ENCODE measurements at places on chromosomes 4 and X.

- no peak for DNase-seq
Observed at GRCh38 chr4:41600243-41600912, 62.4 kb downstream of the LIMCH1 start.

GRCh38 chr4:10589799-10590198 lies 94.8 kb downstream of the CLNK start:
- no peak for DNase-seq

GRCh38 chrX:100674705-100675104 lies 30.7 kb downstream of the SRPX2 start:
- no peak for DNase-seq

DNA sequence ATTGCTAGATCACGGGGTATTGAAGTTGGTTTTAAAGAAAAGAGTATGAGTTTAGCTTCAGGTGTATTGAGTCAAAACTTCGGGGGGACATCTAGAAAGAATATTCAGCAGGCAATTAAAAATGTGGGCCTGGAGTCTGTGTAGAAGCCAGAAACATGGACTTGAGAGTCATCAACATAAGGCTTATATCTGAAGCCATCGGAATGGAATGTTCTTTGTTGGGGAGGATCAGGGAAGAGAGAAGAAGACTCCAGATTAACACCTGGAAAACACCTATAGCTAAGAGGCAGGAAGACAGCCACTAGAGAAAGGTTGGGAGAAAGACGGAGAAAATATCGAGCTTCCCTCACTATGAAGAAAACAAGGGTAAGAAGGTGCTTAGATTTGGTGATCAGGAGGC lies 69.5 kb downstream of the BEND2 start:
- DNase-seq, result no peak

- DNase-seq, result no peak
Observed at GRCh38 chr4:78940752-78941151, 1.5 kb upstream of the PAQR3 start.

DNA sequence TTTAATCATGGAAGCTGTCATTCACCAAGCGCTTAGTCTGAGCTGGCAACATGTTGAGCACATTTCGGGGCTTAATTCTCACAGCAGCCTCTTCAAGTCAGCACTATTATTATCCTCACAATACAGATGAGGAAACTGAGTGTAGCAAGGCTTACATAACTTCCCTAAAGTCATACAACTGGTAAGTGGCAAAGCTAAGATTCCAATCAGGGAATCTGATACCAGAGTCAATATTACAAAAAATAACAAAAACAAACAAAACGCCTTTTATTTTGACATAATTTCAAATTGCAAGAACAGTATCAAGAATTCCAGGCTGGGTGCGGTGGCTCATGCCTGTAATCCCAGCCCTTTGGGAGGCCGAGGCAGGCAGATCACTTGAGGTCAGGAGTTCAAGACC lies 120.4 kb upstream of the DUSP21 start:
- no peak for DNase-seq

DNA sequence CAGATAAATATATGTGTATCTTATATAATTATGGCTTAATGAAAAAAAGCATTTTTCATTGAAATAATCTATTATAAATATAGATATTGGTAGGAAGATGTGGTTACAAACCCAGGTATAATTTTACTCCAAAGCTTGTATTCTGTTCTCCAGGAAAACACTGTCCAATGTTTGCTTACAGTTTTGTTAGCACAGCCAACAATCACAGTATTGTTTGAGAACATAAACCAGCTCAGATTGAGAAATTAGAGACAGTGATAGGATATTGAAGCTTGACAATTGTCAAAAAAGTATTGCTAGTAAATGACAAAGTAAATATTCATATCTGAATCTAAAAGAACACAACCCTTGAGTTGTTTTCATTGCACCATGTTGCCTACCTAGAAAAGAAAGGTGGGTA lies 228.8 kb downstream of the ADGRL3 start:
- DNase-seq, result no peak
